Stomach (tissue), 19 donors: ENCODE measurements at places on chromosomes 12 and 14. TPM values are rescaled to one million over a fixed set of nuclear protein-coding genes. Genes with fewer than 3 reads are reported as not detected.

GRCh38 chr12:90936230-90937005 is 18.6 kb downstream of the CCER1 start:
- H3K27ac ChIP-seq, result no peak overlapping the region
- H3K36me3 ChIP-seq, result no peaks in the 10 kb centered on the region
- no peak for DNase-seq
- no peaks in the 10 kb centered on the region for H3K4me1 ChIP-seq

DNA sequence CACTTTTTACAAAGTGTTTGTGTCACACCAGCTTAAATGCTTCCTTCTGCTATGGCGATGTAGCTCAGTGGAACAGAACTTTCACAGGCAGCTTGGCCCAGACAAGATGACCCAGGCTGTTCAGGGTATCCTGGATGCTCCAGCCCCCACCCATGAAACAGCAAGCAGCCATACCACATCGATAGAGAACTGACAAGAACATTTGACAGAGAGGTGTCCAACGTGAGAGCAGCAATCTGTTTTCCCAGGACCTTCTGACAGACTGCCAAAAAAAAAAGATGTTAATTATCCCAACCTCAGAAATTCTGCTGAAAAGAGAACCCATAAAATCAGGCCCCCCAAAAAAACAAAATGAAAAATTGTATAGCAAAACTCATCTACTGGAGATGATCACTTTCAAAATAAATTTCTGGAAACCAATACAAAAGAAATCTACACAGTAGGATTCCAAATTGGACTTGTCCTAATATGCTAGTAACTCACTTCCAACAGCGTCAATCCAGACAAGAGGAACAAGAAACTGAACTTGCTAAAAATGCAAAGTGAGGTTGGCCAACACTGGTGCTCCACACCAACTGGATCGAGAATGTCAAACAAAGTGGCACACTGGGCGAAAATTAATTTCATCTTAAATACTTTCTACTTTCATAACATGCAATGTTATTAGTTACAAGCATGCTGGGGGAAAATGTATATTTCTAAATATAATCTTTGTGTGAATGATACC is 118.8 kb downstream of the DPF3 start:
- H3K27ac ChIP-seq, result no peak overlapping the region
- H3K36me3 ChIP-seq, result no peaks in the 10 kb centered on the region
- H3K27me3 ChIP-seq, result no peaks in the 10 kb centered on the region
- no peak overlapping the region for H3K4me3 ChIP-seq

GRCh38 chr12:128976120-128976738 is 123.0 kb downstream of the GLT1D1 start:
- H3K27ac ChIP-seq, result no peak overlapping the region
- no peak for DNase-seq
- H3K27me3 ChIP-seq, result peaks cover 42% of the 10 kb centered on the region
- H3K4me3 ChIP-seq, result no peak overlapping the region

GRCh38 chr12:123282111-123282510 is 10.5 kb upstream of the CDK2AP1 start:
- H3K36me3 ChIP-seq, result no peaks in the 10 kb centered on the region
- no peaks in the 10 kb centered on the region for H3K27me3 ChIP-seq
- no peak overlapping the region for H3K4me3 ChIP-seq
- no peaks in the 10 kb centered on the region for H3K4me1 ChIP-seq
- no peak overlapping the region for H3K27ac ChIP-seq

Gene RESF1
- polyA plus RNA-seq, result 25.8 TPM

- no peak overlapping the region for H3K4me3 ChIP-seq
- H3K27me3 ChIP-seq, result no peaks in the 10 kb centered on the region
- H3K4me1 ChIP-seq, result no peaks in the 10 kb centered on the region
- no peak overlapping the region for H3K27ac ChIP-seq
- DNase-seq, result no peak
Observed at GRCh38 chr12:125028106-125028505, 34.7 kb downstream of the BRI3BP start.

Gene MAP3K9
- polyA plus RNA-seq, result 0.46 TPM

Gene CMAS
- 34.7 TPM for polyA plus RNA-seq

Gene C12orf60
- 2.4 TPM for polyA plus RNA-seq

GRCh38 chr14:79117561-79117960 is 947.4 kb downstream of the NRXN3 start:
- DNase-seq, result no peak
- no peaks in the 10 kb centered on the region for H3K36me3 ChIP-seq

Gene RNASE7
- polyA plus RNA-seq, result not detected

Gene CCDC88C
- polyA plus RNA-seq, result 12.4 TPM
